Neural crest cell (in vitro differentiated cells): ENCODE measurements at places on chromosomes 6 and 20.

- DNase-seq, result no peak
These were observed 133.7 kb upstream of the AGPAT4 start for GRCh38 chr6:161407581-161407980.

DNA sequence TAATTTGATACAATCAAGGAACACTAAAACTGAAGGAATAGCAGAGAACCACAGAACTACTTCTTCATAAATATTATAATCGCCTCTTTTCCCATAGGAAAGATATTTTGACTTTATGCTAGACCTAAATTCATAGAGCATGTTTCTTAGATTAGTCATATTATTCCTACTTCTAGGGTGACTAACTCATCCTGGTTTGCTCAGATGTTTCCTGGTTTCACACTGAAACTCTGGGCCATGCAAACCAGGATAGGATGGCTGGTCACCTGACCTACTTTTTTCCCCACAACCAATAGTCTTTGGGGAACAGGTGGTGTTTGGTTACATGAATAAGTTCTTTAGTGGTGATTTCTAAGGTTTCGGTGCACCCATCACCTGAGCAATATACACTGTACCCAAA lies 42.8 kb downstream of the MMS22L start:
- DNase-seq, result no peak

DNA sequence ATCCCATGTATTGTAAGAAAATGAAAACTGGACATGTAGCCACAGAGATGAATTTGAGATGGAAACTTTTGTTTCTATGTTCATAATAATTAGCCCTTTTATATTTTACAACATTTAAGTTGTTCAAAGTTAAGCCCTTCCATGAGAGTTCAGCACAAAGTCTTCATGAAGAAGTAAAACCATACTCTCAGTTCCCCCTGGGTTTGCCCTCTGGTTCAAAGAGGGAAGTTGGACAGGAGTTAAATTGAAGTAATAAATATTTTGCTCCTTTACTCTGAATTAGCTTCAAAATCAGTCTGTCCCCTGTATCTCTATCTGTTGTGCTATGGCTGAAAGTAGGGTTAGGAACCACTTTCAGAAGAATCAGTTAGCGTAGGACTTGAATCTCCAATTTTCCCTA lies 31.1 kb downstream of the PHACTR2 start:
- DNase-seq, result no peak

- no peak for DNase-seq
These were observed 44.8 kb downstream of the INSM1 start for GRCh38 chr20:20412750-20413149.

DNA sequence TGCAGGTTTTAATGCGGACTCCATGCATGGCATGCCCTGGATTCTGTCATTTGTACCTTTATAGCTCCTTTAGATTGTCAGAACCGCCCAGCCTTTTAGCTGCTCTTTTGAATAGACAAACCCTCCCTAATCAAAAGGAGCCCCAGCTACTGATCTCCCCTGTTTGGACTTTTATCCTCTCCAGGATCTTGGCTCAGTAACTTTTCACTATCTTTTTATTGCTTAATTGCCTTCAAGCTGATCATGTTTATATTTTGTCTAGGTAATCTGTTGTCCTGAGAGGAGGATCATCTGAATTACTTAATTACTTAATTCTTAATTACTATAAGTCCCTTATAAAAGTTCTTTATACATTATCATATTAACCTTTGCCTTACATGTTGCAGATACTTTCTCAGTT lies 93.2 kb downstream of the HIVEP1 start:
- no peak for DNase-seq

- no peak for DNase-seq
These were observed 17.1 kb downstream of the REPS1 start for GRCh38 chr6:138970856-138971425.

DNA sequence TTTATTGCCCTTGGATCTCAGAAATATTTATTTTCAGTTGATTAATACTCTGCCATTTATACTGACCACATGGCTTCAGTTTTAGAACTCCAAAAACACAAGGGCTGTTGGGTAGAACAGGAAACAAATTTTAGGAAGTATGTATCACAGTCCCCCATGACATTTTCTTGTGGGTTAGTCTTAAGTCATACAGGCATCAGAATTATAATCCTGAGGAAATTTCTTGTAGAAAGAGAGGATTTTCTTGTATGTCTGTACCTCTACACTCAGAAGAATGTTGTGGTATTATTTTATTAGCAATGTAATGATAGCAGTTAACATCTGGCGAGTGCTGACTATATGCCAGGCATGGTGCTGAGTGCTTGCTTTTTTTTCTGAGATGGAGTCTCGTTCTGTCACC lies 302.9 kb downstream of the CLIC5 start:
- DNase-seq, result no peak

- DNase-seq, result no peak
These were observed 45.9 kb downstream of the INSM1 start for GRCh38 chr20:20413810-20414281.

- DNase-seq, result no peak
These were observed 971 bp downstream of the NFKBIE start for GRCh38 chr6:44264154-44265006.

- DNase-seq, result no peak
These were observed 114.8 kb upstream of the CDYL start for GRCh38 chr6:4661391-4661790.

DNA sequence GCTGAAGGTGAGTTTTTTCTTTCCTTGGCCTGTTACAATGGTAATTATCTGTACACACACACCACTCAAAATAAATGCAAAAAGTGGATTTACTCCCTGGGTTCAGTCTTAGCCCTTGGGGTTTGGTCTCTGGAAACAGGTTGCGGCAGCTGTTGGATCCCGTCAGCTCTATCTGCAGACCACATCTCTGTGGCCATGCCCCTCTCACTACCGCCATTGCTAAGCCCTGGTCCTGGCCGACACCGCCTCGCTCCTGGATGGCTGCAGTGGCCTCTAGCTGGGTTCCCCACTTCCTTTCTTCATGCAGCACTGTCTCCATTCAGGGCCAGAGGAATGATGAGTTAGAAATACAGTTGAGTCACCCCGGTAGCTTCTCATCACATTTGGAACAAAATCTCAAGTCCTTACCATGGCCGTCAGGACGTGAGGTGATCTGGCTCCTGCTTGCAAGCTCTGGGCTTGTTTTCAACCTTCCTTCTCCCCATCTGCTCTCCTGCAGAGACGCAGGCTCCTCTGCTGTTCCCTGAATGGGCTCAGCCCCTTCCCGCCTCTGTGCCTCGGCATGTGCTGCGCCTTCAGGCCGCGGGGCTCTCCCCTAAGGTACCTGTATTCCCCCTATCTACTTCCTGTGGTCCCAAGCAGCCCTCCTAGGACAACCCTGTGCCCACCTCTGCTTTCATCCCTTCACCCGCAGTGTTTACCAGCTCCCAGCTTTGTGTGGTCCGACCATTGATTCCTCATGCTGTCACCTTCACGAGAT lies 38.0 kb downstream of the EFCAB8 start:
- no peak for DNase-seq

GRCh38 chr6:132612449-132613108 lies 11.5 kb downstream of the TAAR2 start:
- no peak for DNase-seq

- DNase-seq, result no peak
These were observed 250.7 kb upstream of the NOX3 start for GRCh38 chr6:155706341-155706740.

DNA sequence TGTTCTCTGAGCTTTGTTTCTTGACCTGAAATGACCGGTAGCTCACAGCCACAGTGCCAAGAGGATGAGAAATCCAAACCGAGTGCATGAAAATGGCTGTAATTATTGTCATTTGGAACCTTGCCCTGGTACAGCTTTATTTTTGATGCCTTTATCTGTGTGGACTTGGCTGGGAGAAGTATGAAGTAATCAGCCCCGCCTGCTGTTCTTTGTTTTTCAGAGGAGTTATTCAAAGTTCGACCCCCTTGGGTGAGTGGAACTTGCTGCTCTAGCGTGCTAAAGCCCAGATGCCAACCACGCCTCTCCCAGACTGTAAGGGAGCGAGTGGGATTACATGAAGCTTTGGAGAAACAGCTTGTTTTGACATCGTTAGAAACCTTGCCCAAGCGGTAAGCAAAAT lies 48.3 kb downstream of the ECT2L start:
- no peak for DNase-seq

DNA sequence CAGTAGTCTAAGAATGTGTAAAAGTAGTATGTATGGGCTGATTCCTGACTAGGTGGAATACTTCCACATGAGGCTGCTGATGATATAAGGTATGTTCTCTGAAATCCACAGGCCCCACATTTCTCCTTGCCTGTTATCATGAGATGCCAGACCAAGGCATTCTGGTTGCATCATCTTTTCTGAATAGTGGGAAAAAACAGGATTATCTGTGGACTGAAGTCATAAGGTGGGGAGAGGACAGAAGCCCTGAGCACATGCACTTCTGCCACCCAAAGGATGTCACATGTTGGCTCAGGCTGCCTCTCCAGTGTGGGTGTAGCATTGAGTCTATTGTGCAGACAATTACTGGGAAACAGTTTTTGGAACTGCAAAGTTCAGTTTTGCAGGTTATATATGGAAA lies 184.5 kb upstream of the RAB32 start:
- no peak for DNase-seq

DNA sequence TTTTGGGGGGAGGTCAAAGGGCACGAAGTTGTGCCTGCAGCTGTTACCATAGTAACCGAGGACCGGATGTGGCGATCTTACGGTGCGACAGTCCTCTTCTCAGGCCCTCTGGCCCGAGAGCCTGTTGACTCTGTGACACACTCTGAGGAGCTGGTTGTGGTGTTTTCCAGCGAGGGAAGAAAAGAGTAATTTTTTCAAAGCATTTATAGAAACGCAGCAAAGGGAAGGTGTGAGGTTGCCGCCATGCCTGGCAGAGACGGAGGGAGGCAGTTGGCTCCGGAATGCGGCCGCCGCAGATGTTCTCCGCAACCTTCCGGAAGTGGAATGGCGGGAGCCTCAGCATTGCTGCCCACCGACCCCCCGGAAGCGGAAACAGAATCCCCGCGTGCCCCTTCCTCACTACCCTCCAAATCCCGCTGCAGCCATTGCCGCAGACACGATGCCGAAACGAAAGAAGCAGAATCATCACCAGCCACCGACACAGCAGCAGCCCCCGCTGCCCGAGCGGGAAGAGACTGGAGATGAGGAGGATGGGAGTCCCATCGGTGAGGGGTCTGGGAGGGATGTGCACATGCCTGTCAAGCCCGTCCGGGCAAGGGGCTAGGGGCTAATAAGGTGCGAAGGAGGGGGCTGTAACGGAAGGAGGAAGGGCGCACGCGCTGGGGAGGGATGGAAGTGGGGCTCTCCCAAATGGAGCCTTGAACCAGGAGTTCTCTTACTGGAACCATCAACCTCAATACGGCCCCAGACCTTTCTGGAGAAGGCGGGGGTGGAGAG lies at the start of gene PRR3:
TSS of gene PRR3 (plus strand) at position 390 of the 777 bp plus-strand sequence. CDS start at position 440, 50 bp downstream.
- peak; percentile 81 for DNase-seq

GRCh38 chr6:25042536-25042935 lies 106.8 kb upstream of the RIPOR2 start:
- DNase-seq, result no peak

DNA sequence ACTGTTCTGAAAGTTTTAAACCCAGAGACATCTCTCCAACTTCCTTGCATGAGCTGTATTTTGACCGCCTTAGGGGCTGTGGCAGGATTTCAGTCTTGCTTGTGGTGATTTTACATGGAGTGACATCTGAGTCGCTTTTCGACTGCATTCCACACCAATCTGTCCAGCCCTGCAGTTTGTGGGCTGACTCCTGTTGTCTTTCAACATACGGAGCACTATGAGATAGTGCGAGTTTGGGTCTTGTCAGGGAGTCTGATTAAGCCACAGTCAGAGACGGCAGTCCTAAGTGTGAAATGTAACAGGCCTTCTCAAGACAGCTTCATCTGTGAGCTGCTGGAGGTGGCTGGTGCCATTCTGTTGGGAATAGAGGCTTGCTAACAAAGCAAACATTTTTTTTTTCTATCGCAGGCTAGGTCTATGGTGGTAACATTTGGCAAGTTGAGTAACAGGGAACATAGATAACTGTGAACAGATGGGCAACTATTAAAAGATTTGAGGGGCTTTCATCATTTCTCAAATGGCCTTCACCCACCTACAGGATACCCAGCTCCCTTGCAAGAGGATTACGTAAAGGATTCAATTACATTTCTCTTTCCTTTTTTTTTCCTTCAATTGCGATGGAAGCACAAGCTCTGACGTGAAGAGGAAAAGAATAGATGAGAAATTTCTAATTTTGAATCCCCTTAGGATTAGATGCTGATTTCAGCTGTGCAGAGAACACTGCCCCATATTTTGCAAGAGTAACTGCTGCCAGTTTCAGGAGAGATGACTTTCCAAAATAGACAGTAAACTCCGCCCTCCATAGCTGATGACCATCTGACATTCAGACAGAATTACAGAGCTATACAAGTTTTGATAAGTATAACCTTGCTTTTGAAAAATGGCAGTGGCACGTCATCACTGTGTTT lies 25.1 kb downstream of the CAP2 start:
- DNase-seq, result no peak

GRCh38 chr20:50563133-50563944 lies 53.2 kb downstream of the PTPN1 start:
- no peak for DNase-seq

GRCh38 chr6:26335631-26336323 lies 29.2 kb upstream of the BTN3A2 start:
- no peak for DNase-seq

- no peak for DNase-seq
These were observed 1279.0 kb upstream of the MAP3K7 start for GRCh38 chr6:91865889-91866288.

GRCh38 chr6:7691675-7692452 lies 34.0 kb upstream of the BMP6 start:
- no peak for DNase-seq
